WTC11 (cell line): ENCODE measurements at places on chromosomes 3 and 15.

GRCh38 chr15:25287823-25288222 lies 151.0 kb downstream of the UBE3A start:
- no peak for DNase-seq

DNA sequence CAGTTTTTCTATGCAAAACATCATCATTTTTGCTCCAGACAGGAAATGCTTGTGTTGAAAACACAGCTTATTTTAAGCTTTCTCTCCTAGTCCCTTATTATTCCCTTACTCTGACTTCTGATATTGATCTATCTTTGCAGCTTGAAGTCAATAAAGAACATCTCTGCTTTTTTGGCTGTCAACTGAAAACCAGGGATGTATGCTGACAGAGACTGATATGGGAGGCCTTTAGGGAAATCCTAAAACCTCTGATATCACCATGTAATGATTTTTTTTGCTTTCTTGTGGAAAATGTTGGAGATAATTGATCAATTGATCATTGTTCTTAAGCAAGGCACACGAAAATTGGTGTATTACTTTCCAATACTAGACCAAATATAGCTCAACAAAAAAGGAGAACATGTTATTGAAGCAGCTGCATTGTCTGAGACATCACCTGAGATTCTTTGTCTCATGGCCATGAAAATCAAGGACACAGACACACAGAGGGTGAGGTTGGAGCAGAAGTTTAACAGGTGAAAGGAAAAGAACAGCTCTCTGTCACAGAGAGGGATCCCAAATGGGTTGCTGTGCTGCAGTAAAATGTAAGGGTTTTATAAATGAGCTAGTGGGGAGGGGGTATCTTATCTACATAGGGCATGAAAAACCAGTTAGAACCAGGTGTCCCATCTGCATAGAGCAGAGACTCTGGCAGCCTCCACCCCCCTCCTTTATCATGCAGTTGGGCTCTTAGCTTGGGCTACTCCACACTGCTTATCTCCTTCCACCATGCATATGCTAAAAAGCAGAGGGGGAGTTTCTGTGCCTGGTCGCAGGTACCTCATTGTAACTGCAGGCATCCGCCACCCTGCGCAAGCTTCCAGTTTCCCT lies 17.0 kb upstream of the SENP7 start:
- peak; percentile 50 for DNase-seq

DNA sequence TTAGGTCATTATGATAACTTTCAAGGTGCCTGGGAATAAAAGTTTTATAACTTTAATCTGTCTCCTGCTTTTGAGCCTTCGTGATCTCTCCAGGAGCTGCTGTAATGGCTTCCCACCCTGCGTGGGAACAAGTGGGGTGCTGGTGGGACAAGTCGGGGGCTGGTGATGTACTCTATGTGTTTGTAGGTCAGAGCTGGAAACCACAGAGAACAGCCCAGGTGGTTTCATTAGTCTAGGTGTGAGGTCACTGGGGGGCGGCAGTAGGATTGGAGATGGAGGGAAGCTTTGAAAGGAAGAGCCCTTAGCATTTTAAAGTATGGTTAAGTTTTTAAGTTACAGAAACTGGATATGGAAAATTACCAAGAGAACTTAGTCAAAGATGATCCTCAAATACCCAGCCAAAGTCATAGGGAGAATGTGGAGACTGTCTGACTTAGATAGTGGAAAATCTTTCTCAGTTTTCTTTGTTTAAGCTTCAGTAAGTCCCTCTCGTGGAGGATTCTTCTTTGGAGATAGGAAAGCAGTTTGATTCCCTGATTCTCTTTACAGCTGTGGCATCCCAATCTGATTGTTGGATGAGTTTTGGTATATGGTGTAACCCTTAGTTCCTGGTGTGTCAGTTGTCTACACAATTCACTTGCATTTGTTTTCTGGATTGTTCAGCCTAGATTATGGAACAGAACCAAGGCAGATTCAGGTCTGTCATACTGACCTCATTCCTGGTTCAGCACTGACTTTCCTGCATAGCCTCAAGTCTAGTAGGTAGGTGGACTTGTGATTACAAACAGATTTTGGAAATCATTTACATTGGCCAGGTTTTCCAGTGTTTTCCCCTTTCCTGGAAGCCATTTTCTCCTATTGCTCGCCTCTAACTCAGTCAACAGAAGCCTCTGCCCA lies 115.6 kb downstream of the FNDC3B start:
- DNase-seq, result no peak

DNA sequence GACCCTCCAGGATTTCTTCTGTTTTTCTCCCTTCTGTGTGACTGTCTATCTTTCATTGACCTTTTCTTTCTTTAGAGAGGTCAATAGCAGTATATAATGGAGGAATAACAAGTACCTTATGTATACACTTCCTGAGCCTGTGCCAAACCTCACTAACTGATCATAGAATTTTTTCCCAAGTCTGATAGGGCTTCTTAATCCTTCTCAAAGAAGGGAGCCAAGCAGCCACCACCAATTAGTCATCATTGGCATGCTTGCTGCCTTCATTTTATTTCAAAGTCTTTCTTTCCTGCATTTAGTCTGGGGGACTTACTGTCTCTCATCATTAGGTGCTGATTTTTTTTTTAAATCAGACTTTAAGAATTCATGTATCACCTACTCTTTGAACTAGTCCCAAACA lies 327.0 kb downstream of the FEZF2 start:
- no peak for DNase-seq

GRCh38 chr3:25582242-25582641 lies 82.5 kb downstream of the TOP2B start:
- DNase-seq, result no peak

GRCh38 chr3:182795389-182795782 lies 2.1 kb downstream of the ATP11B start:
- DNase-seq, result no peak

GRCh38 chr3:71031914-71032521 lies 551.5 kb downstream of the FOXP1 start:
- DNase-seq, result no peak

DNA sequence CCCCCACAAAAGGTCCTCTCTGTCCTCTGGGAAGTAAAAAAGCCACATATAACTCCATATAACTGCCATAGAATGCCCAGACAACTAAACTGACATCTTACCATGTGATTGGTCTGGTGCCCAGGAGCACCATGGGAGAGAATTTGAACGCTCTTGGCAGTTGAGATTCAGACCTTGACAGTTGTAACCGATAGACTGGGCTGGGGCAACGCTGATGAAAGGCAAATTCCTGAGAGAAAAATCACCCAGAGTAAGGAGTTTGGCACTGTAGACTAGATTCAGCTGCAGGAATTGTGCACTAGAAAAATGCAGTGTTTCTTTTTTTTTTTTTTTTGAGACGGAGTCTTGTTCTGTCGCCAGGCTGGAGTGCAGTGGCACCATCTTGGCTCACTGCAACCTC lies 240.5 kb downstream of the SOX2 start:
- no peak for DNase-seq

DNA sequence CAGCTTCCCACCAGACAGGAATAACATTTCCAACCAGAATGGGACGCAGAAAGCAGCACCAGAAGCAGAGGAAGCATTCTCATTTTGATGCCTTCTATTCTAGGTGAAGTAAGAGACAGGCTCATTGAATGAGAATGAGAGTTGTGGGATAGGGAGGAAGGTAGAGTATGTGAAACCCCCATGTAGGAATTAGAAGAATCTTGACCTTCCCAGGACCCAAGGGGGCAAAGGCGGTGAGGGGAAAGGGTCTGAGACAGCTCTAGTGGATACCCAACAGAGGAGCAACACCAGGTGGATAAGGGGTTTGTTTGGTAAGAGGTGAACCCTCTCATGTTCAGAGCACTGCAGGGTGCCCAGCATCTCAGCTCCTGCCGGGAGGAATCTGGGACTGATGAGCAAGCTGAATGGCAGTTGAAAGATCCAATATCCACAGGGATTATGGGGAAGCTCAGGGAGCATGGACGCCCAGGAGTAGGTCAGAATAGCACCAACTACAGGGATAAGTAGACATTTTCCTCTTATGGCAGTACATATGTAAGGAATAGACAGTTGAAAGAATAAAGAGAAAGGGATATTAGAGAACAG lies 77.0 kb downstream of the PLCL2 start:
- DNase-seq, result peak; percentile 20

GRCh38 chr3:173737167-173737808 lies 339.7 kb downstream of the NLGN1 start:
- no peak for DNase-seq

GRCh38 chr3:194610689-194611088 lies 22.5 kb downstream of the TMEM44 start:
- DNase-seq, result no peak

DNA sequence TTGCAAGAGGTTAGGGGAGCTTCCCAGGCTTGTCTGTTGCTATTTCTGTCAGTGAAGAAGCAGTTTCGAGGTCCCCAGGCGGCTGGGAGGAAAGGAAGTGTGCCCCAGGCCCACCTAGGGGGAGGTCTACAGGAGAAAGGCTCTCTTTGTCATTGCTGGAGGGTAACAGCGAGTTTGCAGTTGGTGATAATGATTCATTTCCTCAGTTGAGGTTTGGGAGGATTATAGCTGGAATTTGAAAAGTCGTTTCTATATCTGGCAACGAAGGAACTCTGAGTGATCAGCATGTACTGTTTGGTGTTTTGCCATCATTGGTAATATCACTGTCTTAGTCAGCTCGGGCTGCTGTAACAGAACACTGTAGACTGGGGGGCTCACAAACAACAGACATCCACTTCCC lies 65.5 kb upstream of the UBE3A start:
- no peak for DNase-seq

DNA sequence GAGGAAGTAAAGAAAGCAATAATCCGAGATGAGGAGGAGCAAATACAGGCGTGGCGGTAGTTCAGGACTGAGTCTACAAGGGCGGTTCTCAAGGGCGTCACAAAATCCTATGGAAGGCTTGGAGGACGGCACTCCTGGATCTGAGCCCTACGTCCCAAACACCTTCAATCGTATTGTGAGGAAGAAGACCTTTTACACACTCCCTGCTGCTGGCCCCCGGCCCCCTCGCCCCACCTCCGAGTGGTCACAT lies 747 bp downstream of the PLD1 start:
- no peak for DNase-seq

DNA sequence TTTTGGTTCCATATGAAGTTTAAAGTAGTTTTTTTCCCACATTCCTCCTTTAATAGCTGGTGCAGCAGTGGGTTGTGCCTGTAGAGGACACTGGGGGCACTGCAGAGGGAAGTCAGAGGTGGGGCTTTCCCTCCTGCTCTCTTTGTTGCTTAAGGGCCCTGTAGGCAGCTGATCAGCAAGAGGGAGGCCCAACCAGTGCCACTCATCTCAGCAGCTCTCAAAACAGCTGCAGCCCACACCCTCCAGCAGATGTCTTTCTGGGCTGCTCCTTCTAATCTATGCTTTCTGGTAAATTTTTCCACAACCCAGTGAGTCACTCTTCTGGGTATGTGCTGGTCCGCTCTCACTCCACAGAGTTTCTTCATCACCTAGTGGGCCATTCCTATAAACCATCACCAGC lies 263.8 kb downstream of the FEZF2 start:
- DNase-seq, result peak; percentile 38

GRCh38 chr3:14846226-14846880 lies 27.6 kb downstream of the FGD5 start:
- DNase-seq, result no peak

- DNase-seq, result no peak
Observed at GRCh38 chr3:173838644-173839043, 441.1 kb downstream of the NLGN1 start.

DNA sequence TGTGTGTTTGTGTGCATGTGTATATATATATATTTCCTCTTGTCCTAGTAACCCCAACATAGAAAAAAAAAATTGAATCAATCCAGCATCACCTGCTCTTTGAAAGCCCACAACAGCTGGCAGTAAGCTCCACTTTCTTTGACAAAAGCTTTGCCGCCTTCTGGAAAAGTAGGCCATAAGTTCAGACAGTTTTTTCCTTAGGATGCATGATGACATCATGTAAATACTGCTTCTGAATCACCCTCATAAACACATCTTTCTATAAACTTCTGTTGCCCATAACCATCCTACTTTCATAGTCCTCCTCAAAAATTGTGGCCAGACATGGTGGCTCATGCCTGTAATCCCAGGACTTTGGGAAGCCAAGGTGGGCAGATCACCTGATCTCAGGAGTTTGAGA lies 67.4 kb downstream of the CSNK1G1 start:
- no peak for DNase-seq

DNA sequence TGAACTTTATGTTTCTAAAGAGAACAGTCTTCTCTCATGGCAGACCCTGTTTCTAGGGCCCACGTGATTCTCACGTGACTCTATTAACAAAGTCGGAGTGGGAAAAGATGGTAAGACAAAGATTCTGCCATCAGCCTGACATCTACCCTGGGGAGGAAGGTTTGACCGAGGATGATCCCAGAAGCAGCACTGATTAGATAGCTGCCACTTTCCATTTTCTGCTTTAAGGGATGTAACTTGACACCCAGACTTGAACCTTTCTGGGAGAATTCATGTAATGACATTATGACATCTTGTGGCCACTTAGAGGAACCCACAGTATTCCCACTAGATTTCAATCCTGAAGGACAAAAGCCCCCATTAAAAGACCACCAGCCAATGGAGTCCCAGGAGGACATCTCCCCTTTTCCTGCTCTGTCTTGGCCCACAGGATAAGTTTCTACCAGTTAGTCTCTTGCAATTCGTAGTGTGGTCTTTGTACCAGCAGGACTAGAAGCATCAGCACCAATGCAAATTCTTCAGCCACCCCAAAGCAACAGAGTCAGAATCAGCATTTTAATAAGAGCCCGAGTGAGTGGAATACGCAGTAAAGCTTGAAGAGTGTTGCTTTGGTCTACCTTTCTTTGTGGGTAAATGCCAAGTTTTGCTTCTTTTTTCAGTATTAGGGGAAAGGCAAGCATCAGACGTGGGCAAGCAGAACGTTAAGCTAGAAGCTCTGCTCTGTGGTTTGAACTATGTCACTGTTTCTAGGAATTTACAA lies 480.5 kb upstream of the PROK2 start:
- DNase-seq, result no peak

- no peak for DNase-seq
Observed at GRCh38 chr15:101472033-101472432, 17.5 kb downstream of the PCSK6 start.

DNA sequence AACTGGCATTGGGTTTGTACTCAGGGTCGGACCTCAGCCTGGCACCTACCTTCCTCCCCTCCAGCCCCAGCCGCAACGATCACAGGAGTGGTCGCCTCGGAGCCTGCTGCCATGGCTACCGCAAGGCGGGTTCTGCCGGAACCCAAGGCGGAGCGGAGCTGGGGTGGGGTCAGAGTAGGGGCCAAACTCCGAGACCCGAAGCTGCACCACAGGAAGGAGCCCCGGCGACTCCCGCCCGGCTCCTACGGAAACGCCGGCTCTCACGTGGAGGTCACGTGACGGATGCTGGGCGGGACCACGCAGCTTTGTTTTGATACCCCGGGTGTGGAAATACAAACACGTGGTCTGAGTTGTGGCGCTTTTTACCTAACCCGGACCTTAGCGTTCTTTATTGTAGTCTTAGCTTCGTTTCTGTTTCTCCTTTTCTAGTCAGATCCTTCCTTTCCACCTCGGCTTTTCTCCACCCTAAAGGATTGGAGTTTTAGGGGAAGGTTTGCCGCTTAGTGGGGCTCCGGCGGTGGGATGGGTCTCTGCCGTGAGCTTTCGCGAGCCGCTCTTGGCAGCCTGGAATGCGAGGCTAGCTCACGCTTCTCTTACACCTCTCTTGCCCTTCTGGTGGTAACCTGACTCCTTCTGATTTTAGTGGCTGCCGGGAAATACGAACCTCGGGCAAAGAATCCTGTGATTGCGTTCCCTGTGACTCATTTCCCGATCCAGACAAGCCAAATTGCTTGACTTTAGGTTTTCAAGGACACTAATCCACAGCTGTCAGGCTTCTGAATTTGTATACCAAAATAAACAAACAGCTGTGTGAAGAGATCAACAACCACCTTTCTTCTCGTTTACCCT lies at the start of gene HSPBAP1:
HSPBAP1 (minus strand) TSS at position 264 of the 849 bp plus-strand sequence; CDS start at position 113, 151 bp downstream.
- DNase-seq, result peak; percentile 92
